ENCODE measurements at places on chromosomes 5 and 9.

DNA sequence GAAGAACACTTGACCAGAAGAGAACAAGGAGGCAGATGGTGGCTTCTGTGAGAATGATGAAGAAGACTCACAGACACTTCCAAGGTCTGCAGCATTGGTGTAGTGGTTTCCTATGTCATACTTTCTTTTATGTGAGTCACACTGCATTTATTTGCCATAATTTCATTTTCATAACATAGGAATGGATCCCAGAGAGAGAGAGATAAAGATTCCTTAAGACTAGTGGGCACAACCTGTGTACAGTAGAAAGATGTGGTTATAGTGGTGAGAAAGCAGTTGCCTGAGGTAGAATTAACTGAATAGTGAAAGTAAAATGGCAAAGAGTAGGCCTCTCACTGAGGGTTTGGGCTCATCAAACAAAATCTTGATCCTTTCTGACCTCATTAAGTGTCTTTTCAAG lies 7.6 kb upstream of the CCDC152 start:
- H3K36me3 ChIP-seq = no peaks in the 10 kb centered on the region
- no peak overlapping the region for H3K4me3 ChIP-seq
- no peaks in the 10 kb centered on the region for H3K27me3 ChIP-seq
- DNase-seq = no peak

DNA sequence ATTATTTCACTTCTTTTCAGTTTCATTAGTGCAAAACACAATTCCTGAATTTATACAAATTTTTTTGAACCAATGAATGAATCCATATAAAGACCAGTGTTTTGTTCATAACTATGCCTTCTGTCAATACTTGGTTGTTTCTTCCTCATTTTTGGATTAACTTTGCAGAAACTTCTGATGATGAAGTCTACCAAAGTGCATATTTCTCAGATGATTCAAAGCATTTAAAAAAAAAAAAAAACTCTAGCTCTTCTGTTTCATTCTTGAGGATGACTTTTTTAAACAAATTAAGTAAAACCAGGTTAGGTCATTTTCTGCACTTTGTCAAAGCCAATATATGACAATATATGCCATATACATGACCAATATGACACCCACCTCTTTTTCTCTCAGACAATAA lies 92.6 kb downstream of the CHSY3 start:
- no peaks in the 10 kb centered on the region for H3K27me3 ChIP-seq
- H3K4me3 ChIP-seq = no peak overlapping the region

- H3K27me3 ChIP-seq = no peaks in the 10 kb centered on the region
- no peak overlapping the region for H3K27ac ChIP-seq
- no peak overlapping the region for H3K4me3 ChIP-seq
- H3K4me1 ChIP-seq = no peaks in the 10 kb centered on the region
These were observed 135.3 kb downstream of the YIPF5 start for GRCh38 chr5:144035046-144035740.

GRCh38 chr9:21777701-21778100 lies 24.7 kb upstream of the MTAP start:
- DNase-seq = no peak
- no peaks in the 10 kb centered on the region for H3K36me3 ChIP-seq
- H3K4me3 ChIP-seq = no peak overlapping the region
- H3K4me1 ChIP-seq = no peaks in the 10 kb centered on the region
- H3K27ac ChIP-seq = no peak overlapping the region

DNA sequence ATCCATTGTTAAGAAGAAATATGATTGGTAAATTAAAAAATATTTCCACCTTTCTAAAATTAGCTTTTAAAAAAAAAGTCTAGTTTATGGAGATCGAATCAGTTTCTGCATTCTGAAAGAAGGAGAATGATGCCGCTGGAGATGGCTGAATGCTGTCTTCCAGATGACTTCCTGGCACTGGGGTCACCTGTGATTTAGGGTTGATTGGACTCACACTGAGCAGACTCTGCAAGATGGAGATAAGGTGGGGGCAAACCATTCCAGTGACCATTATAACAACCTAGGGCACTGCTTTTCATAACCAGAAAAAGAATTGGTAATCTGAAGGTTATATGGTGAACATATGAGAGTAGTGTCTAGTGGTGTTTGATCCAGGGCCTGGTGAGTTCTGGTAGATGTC lies 40.8 kb downstream of the RHOBTB3 start:
- H3K4me3 ChIP-seq = no peak overlapping the region
- DNase-seq = no peak
- H3K36me3 ChIP-seq = no peaks in the 10 kb centered on the region
- no peaks in the 10 kb centered on the region for H3K4me1 ChIP-seq

All from ascending aorta (tissue), 2 donors.